NCI-H1436 (cell line): ENCODE measurements at places on chromosomes 13 and 19.

DNA sequence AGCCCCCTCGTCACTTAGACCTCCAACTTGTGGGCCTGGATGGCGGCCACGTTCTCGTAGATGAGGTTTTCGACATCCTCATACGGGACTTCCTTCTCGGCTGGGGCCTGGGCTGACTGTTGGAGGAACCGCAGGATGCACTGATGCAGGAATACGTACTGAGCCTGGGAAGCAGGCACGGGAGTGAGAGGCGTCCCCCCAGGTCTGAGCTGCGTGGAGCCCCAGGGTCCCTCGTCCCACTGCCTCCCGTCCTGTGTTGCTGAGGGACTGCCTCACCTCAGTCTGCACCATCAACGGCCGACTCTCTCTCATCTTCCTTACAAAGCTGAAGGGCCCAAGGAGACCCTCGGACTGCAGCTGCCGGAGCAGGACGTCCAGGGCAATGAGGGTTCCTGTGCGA, 1.7 kb upstream of the SYT5 start:
- DNase-seq, result no peak

GRCh38 chr13:64127192-64127591, 2711.5 kb upstream of the PCDH20 start:
- DNase-seq, result no peak

GRCh38 chr13:102346769-102347168, 55.1 kb downstream of the FGF14 start:
- DNase-seq, result no peak

DNA sequence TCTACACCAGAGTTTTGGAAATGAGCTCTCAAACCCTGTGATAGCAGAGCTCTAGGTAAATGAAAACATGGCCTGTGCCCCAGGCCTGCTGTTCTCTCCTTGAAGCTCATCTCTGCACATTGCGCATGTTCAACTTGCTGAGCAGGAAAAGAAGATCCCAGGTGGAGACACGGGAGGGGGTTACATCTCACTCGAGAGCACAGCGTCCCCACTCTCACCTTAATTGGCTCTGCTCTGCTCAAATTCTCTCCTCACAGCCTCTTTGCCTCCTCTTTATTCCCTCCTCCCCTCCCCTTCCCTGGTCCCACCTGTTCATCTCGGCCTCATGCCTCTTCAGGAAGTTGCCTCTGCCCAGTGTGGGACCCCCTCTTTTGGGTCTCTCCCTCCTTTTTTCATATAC, 44.7 kb downstream of the RGCC start:
- DNase-seq, result no peak

GRCh38 chr13:106989876-106990275, 421.9 kb upstream of the ARGLU1 start:
- no peak for DNase-seq

- DNase-seq, result no peak
Measured at GRCh38 chr19:32816555-32817099, 52.9 kb downstream of the SLC7A9 start.

DNA sequence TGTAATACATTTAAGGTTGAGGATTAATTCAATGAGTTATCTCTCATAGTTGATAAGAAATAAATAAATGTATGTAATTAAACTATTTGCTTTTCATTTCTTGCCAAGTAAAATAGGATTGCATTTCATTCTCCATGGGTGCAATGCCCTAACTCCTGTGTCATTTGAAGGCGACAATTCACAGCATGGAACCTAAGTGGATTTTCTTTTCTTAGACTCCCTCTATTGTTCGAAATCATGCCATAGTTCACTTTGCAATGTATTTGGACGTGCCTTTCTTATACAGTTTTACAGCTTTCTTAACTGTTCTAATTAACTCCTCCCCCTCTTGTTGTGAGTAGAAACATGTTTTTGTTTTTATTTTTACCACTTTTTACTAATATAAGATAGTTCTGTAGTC, 263.0 kb downstream of the B3GLCT start:
- DNase-seq, result no peak

- no peak for DNase-seq
Measured at GRCh38 chr13:29801737-29802305, 48.6 kb downstream of the UBL3 start.

DNA sequence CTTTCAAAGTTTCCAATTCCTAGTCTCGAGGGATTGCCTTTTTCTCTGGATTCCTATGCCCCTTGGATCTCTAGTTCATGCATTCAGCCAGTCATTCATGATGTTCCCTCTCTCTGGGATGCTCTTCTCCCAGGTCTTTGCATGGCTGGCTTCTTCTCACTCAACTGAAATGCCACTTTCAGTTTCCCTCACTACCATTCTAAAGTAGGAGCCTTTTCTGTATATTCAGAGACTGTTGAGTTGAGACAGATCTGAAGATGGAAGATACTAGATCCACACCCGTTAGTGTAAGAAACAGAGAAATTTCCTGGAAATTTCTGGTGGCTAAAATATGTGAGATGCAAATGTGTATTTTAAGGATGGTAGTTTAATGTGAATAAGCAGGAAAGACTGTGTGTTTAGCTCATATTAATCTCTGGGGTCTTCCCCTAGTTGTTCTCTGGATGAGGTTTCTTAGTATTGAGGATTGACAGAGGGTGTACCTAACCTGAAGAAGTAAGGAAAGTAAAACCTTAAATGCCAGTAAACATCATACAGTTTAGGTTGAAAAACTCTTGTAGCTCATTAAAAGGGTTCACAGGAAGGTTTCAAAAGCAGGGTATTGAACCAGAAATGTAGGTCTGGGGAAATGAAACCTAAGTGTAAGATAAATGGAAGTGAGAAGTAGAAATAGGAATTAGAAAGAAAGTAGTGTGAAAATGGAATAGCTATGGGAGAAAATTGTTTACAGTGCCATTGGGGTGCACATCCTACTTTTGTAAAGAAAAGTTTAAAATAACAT, 331.3 kb downstream of the NDFIP2 start:
- no peak for DNase-seq

DNA sequence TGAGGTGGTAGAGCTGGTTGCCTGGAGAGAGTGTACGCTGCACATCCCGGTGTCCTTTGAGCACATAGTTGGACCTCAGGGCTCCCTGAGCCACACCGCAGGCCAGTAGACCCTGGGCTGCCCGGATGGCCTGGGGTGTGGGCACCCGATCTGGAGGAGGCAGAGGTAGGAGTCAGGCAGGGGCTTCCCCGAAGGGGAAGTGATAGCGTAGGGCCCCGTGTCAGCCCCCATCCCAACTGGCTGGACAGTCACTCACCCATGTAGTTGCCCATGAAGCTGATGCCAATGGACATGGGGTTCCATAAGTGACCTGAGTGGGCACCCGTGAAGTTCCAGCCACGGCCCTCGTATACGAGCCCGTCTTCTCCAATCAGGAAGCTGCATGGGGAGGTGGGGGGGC, 3.6 kb downstream of the PGLYRP1 start:
- no peak for DNase-seq

- DNase-seq, result no peak
Measured at GRCh38 chr19:32651729-32652140, 23.2 kb downstream of the ANKRD27 start.

- DNase-seq, result no peak
Measured at GRCh38 chr13:114043421-114044053, 69.7 kb upstream of the C13orf46 start.

DNA sequence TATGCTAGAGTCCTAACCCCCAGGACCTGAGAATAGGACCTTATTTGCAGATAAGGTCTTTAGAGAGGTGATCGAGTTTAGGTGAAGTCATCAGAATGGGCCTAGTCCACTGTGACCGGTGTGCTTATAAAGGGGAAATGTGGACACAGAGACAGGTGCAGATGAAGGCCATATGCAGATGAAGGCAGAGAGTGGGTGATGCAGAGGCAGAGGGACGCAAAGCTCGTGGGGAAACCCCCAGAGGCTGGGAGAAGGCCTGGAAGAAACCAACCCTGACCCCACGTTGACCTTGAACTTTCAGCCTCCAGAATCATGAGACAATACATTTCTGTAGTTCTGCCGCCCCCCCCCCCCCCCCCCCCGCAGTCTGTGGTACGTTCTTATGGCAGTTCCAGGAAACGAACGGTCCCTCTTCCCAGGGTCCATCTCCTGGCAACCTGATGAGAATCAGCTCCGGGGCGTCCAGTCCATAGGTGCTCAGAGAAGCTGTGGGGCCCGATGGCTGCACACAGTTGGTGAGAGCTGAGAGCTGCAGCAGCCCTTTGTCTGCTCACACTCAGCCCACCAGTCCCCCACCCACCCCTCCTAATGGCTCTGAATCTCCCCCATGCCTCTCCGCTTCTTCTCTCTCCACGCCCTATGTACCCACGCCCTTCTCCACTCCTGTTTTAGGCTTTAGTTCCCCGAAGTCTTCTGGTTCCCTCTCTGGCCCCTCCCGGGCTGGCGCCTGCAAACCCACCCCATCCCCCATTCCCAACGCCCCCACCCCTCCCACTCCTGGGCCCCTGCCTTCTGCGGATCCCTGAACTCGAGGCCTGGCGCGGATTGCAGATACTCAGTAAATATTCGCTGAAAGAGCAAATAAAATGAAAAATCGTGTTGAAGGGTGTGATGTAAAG, 218.3 kb upstream of the MAB21L1 start:
- no peak for DNase-seq

DNA sequence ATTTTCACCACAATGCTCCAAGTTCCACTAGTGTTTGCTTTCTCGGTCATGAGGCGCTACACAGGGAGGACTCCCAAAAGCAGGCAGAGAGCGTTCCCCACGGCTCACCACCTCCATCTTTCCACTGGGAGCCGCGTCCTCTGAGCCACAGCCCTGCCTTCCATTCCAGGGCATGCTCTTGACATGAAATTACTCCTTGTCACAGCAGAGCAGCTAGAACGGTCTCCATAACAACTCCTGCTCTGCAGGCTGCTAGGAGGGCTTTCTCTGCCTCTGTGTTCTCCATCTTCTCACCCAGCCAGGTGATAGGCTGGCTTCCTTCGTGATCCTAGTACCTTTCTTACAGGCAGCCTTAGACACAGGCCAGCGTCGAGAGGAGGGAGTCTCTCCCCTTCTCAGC, 171.8 kb upstream of the UBL3 start:
- DNase-seq, result no peak

- DNase-seq, result no peak
Measured at GRCh38 chr19:51407511-51408131, 9.8 kb downstream of the SIGLEC10 start.

GRCh38 chr19:17842663-17843291, 5.0 kb downstream of the JAK3 start:
- DNase-seq, result no peak

DNA sequence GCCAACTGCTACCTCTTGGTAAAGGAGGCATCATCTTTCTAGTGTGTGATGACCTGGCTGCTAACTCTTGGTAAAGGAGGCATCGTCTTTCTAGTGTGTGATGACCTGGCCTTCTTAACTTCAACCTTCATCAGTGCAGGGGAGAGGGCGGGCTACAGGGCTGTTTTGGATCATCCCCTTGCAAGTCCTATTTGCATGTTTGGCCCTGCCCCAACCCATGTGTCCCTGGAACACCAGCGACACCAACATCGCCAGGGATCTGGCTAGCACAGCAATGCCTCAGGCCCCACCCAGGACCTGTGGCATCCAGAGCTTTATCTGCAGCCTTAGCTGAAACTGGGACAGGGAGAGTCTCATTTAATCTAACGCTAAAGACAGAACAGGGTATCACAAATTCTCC, 492.4 kb downstream of the MYO16 start:
- no peak for DNase-seq

DNA sequence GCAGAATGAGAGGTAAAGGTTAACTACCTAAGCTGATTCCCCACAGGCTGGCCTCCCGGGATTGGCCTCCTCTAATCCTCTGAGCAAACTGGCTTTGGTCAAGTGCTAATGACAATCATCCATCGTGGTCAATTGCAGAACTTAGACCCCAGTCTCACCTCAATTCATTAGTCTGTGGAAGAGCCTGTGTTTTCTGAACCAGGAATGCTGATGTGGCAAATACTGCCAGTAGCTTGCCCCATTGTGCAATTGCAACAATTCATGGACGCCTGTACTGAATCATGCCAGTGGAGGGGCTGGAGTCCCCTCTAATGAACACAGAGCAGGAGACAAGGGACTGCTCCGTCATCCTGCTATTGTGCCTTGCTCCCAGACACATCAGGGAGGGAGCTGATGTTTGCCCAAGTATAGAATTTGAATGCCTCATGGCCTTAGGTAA, 1256.5 kb downstream of the EFNB2 start:
- peak; percentile 41 for DNase-seq

DNA sequence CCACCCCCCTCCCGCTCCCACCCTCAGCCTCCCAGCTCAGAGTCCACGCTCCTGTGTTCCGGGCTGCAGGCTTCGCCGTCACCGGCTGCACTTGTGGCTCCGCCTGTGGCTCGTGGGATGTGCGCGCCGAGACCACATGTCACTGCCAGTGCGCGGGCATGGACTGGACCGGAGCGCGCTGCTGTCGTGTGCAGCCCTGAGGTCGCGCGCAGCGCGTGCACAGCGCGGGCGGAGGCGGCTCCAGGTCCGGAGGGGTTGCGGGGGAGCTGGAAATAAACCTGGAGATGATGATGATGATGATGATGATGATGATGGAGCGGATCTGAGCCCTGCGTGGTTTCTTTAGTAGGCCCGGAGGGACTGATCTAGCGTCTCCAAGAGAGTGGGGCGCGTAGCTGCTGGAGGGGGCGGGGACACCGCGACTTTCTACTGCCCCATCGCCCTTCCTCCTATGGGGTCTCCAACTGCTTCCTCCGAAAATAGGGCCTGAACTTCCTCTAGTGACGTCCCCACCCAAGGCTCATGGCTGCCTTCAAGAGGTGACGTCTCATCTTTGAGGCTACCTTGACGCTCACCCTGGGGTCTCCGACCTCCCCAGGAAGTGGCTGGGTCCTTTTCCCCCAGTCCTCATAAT, 1.4 kb downstream of the RETN start:
- no peak for DNase-seq

- no peak for DNase-seq
Measured at GRCh38 chr19:17020823-17021222, 5.8 kb downstream of the CPAMD8 start.

- no peak for DNase-seq
Measured at GRCh38 chr19:2479556-2480194, 3.7 kb downstream of the GADD45B start.

- no peak for DNase-seq
Measured at GRCh38 chr13:19862481-19863313, 752 bp downstream of the ZMYM5 start.

GRCh38 chr19:34399886-34400285, 4.3 kb upstream of the PDCD2L start:
- DNase-seq, result no peak

GRCh38 chr13:32537580-32538142, 934 bp downstream of the N4BP2L2 start:
- DNase-seq, result no peak
